ENCODE measurements at places on chromosomes 13 and 19. TPM values are rescaled to one million over a fixed set of nuclear protein-coding genes. Genes with fewer than 3 reads are reported as not detected.

DNA sequence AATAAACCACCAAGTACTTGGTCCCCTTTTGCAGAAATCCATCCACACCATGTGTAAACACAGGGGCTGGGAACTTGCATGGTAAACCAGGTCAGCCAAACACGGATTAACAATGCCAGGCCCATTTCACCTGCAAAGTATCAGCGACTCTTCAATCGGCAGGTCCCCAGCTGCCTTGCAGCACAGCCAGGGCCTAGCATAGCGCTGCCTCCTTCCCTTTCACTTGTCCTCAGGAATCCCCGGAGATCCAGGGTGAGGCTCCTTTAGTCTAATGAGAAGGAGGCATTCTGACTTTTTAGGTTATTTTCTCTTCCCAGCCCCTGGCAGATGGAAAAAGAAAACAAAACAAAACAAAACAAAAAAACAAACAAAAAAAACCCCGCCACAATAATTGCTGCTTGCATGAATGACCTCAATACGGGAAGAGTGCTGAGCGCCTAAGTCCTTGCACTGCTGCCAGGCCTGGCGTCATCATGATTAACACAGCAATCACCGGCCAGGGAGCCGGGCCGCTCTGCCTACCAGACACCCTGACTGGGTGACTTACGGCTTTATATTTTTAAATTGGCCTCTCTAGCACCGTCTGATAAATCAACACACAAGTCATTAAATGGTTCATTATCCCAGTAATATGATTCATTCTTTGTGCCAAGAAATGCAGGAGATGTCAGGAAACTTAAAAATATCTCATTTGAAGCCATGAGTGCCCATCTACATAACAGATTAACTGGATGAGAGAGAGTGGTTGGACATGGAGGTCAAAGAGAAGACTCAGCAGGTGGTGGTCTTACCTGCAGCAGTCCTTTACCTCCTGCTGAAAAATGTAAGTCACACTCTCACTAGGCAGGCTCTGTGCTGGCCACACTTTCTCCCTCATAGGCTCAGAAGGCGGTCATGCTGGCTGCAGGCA lies 692.7 kb downstream of the UQCRFS1 start:
- H3K27ac ChIP-seq, result no peak overlapping the region
- no peaks in the 10 kb centered on the region for H3K36me3 ChIP-seq

DNA sequence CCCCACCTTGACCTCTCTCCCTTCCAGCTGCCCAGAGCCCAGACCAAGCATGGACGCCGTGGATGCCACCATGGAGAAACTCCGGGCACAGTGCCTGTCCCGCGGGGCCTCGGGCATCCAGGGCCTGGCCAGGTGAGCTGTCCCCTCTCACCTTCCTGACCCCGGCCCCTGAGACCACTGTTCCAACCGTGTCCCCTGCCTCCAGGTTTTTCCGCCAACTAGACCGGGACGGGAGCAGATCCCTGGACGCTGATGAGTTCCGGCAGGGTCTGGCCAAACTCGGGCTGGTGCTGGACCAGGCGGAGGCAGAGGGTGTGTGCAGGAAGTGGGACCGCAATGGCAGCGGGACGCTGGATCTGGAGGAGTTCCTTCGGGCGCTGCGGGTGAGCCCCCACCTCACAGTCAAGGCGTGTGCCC lies 312 bp downstream of the CAPS start:
- DNase-seq, result no peak
- H3K27ac ChIP-seq, result peak overlapping the region; percentile 68
- H3K4me3 ChIP-seq, result peak overlapping the region; percentile 5
- peaks cover 49% of the 10 kb centered on the region for H3K36me3 ChIP-seq

DNA sequence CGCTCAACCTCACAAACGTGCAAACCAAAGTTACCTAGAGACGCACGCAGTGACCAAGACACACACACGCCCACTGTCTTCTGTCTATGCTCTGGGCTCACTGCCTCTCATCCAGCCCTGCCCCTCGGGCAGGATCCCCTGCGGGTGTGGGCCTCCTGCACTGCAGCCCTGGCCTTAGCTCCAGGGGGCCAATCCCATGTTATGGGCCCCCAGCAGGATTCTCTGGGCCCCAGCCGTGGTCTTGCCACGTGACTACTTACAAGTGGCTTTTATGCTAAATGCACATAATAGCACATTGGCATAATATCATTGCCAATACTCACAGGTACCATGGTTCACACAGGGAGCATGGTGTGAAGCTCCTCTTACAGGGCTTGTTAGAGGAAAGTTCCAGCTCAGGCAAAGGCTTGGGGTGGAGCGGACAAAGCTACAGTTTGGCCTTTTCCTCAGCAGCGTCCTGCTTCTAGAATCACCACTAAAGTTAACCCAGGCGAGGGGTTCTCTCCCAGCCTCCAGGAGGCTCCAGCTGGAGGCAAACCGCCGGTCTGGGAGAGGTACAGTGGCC lies 37.4 kb downstream of the CEBPA start:
- no peaks in the 10 kb centered on the region for H3K36me3 ChIP-seq
- H3K27ac ChIP-seq, result no peak overlapping the region
- H3K27me3 ChIP-seq, result no peaks in the 10 kb centered on the region
- H3K4me3 ChIP-seq, result no peak overlapping the region
- peaks cover 1% of the 10 kb centered on the region for H3K4me1 ChIP-seq

- H3K27me3 ChIP-seq, result peaks cover 72% of the 10 kb centered on the region
- DNase-seq, result no peak
- H3K4me3 ChIP-seq, result peak overlapping the region; percentile 49
- H3K36me3 ChIP-seq, result no peaks in the 10 kb centered on the region
- no peak overlapping the region for H3K27ac ChIP-seq
- H3K4me1 ChIP-seq, result peaks cover 16% of the 10 kb centered on the region
Observed at GRCh38 chr13:28819735-28820098, 422 bp upstream of the MTUS2 start.

DNA sequence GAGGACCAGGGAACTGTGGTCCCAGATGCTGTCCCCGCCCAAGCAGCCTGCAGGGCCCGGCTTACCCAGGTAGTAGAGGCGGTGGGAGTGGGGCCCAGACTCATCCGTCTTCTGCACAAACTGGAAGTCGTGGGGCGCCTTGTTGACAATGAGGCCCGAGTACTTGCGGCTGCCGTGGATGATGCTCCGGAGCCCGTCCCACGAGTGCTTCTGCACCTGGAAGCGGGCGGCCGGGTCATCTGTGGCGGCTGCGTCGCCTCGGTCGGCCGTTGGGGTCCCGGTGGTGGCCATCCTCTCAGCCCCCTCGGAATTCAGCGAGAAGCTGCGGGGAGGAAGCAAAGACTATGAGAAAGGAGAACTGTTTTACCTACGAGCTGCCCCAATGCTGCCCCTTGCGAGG lies 9.6 kb downstream of the DPP9 start:
- H3K36me3 ChIP-seq, result peaks cover 85% of the 10 kb centered on the region
- H3K4me3 ChIP-seq, result no peak overlapping the region
- H3K27ac ChIP-seq, result peak overlapping the region; percentile 91
- H3K27me3 ChIP-seq, result no peaks in the 10 kb centered on the region

DNA sequence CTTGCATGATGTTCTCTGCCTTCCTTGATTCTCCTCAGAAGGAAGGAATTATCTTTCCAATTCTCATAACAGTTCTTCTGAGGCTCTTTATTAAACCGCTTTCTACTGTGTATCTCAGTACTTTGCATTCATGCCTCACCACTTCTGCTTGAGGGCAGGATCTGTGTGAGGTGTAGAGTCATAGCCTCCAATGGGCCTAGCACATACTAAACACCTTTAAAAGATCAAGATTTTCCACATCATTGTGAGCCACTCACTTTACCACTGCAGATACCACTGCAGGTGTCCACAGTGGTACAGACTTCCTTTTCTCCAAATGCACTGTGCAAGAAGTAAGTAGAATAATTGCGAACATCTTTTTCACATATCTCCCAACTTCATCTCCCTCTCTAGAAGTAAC lies 76.7 kb downstream of the NDFIP2 start:
- peaks cover 3% of the 10 kb centered on the region for H3K36me3 ChIP-seq
- no peak for DNase-seq
- H3K4me1 ChIP-seq, result no peaks in the 10 kb centered on the region
- H3K27ac ChIP-seq, result no peak overlapping the region
- no peak overlapping the region for H3K4me3 ChIP-seq
- H3K27me3 ChIP-seq, result no peaks in the 10 kb centered on the region

DNA sequence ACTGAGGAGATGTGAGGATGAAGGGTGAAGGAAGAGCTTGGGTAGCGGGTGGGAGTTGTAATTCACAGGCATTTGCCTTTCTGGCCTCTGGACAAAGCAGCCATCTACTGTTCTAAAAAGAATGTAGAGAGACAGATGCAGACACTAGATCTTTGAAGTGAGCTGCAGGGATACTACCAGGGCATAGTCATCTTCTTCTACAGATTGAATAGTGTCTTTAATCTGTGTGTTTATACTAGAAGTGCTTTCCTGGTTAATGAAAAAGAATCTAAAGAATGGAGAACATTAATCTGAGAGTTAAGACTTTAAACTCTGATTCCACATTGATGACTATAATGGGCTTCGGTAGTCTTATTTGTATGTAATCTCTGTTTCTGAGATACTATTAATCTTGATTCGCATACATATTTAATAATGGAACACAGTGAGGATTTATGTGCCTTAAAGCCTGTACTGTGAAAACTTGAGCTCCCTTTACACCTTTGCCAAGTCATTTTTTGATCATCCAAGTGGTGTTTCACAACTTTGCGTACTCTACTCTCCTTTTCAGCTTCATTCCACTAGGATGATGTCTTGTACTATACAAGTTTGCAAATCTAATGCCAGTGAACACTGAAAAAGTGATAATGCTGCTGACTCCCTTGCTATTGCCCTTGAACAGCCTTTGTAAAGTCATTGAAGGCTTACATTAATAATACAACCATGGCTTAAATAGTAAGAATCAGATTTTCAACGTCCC lies 2199.4 kb upstream of the PCDH20 start:
- H3K27me3 ChIP-seq, result no peaks in the 10 kb centered on the region
- DNase-seq, result no peak
- H3K4me1 ChIP-seq, result no peaks in the 10 kb centered on the region
- H3K36me3 ChIP-seq, result no peaks in the 10 kb centered on the region
- no peak overlapping the region for H3K4me3 ChIP-seq
- H3K27ac ChIP-seq, result no peak overlapping the region

- H3K36me3 ChIP-seq, result no peaks in the 10 kb centered on the region
- H3K4me1 ChIP-seq, result no peaks in the 10 kb centered on the region
- H3K27me3 ChIP-seq, result no peaks in the 10 kb centered on the region
- DNase-seq, result no peak
- no peak overlapping the region for H3K4me3 ChIP-seq
Observed at GRCh38 chr13:47845981-47846380, 155.1 kb downstream of the SUCLA2 start.

- no peaks in the 10 kb centered on the region for H3K27me3 ChIP-seq
- no peaks in the 10 kb centered on the region for H3K36me3 ChIP-seq
- H3K4me1 ChIP-seq, result no peaks in the 10 kb centered on the region
- DNase-seq, result no peak
Observed at GRCh38 chr13:77406644-77407440, 79.9 kb upstream of the MYCBP2 start.

DNA sequence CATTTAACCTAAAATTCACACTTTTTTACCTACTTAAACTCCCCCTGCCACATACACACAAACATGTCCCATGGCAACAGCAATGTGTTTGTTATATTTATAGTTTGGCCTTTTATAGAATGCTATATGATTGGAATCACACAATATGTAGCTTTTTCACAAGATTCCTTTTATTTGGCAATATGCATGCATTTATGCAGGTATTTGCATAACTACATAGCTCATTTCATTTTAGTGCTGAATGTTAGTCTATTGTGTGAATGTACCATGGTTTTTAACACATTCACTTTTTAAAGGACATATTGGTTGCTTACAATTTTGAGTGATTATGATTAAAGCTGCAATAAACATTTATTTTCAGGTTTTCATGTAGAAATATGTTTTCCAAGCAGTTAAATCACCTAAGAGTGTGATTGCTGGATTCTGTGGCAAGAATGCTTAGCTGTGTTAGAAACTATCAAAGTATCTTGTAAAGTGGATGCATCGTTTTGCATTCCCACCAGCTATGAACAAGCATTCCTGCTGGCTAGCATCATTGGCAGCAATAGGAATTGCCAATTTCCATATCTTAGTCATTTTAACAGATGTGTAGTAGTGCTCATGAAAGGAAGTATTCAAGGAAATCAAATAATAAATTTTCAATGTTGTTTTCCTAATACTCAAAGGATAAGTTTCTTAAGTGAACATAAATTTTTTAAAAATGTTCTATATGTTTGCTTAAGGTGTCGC lies 557.0 kb downstream of the SLITRK1 start:
- no peak overlapping the region for H3K4me3 ChIP-seq
- H3K36me3 ChIP-seq, result no peaks in the 10 kb centered on the region
- no peaks in the 10 kb centered on the region for H3K4me1 ChIP-seq
- no peaks in the 10 kb centered on the region for H3K27me3 ChIP-seq
- no peak overlapping the region for H3K27ac ChIP-seq
- no peak for DNase-seq

DNA sequence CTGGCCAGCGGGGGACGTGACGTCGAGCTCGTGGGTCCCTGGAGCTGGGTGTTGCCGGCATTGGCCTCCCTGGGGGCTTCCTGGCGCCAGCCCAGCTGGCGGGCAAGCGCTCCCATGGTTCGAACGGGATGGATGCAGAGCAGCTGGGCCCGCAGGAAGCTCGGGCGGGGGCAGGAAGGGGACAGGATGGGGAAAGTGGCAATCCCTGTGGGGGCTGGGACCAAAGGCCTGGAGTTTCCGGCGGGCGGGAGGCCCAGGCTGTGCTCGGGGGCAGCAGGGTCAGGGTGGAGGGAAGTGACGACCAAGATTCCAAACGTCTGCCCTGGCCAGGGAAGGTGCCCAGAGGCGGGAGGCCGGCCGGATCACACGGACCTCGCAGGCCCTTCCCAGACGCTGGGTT lies 19.3 kb downstream of the PALM start:
- H3K4me3 ChIP-seq, result no peak overlapping the region
- peaks cover 7% of the 10 kb centered on the region for H3K4me1 ChIP-seq
- H3K27ac ChIP-seq, result peak overlapping the region; percentile 69
- no peak for DNase-seq
- H3K36me3 ChIP-seq, result peaks cover 25% of the 10 kb centered on the region
- H3K27me3 ChIP-seq, result no peaks in the 10 kb centered on the region

DNA sequence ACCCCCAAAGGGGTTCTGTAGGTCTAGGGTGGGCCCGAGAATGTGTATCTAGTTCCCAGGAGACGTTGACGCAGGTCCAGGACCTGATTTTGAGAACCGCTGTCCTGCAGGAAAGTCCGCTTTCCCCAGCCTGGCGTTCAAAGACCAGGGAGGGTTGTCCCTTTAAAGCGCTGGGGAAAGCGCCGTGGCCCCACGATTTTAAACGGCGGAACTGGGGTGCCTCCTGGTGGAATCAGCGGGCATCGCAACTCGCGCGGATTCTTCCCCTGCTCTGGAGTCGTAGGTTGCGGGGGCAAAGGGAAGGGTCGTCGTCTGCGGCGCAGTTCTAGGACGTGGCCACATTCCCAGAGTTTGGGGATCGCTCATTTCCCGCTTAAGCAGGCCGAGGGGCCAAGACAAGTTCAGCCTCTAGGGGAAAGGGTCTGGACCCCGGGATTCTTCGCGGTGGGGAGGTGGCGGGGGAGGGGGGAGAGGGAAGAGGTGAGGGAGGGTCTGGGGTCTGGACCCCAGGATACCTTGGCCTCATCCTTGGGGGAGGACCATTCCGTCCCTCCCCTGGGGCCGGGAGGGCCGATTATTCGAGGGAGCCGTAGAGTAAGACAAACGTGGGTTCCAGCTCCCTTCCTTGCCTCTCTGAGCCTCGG lies 7.7 kb downstream of the PNMA8B start:
- peak overlapping the region; percentile 41 for H3K4me3 ChIP-seq
- no peak overlapping the region for H3K27ac ChIP-seq
- H3K4me1 ChIP-seq, result peaks cover 57% of the 10 kb centered on the region
- H3K36me3 ChIP-seq, result no peaks in the 10 kb centered on the region
- peak; percentile 87 for DNase-seq

The CBLC gene
- 94.4 TPM for total RNA-seq

The BEST2 gene
- total RNA-seq, result 62.0 TPM

The CAB39L gene
- 17.8 TPM for total RNA-seq

The STAP2 gene
- total RNA-seq, result 93.1 TPM

Data from suprapubic skin (tissue), 4 donors.